Body of pancreas (tissue), 4 donors: ENCODE measurements at places on chromosomes 2 and 18.

DNA sequence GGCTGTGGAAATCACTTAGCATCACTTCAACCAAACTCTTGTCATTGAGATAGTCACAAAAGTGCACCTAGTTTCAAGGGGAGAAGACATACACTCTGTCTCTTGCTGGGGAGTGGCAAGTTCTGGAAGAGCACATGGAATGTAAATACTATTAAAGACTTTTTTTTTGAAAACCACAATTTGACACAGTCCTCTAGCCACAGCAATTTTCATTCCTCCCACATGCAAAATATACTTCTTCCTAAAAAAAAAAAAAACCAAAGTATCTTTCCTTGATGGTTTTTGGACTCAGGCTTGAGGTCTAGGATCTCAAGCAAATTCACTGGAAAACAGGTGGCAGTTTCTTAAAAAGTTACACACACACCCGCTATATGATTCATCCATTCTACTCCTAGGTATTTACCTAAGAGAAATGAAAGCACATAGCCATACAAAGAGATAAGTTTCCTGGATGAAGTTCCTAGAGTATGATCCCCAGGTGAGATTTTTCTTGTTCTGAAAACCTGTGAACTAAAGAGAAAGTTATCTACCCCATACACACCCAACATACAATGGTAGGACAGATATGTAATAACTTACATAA, 295.8 kb downstream of the SP3 start:
- no peak for DNase-seq

- no peak for DNase-seq
Measured at GRCh38 chr2:83058683-83059082, 1400.4 kb downstream of the SUCLG1 start.

GRCh38 chr18:38900445-38900844, 1334.8 kb upstream of the CELF4 start:
- DNase-seq = no peak

DNA sequence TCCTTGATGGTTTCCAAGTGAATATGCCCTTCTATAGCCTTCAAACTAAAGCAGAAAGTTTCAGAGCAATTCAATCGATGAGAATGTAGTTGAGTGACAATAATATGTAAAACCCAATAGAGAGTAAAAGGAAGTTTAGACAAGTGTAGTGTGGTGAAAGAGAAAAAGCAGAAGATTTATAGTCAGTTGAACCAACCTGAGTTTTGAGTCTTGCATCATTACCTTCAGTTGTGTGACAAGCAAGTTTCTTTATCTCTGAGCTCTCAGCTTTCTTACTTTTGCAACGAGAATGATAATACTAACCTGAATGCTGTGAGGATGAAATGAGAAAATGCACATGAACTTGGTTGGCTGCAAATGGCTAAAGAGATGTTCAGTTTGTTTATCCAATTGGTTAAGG, 40.6 kb upstream of the TMEM247 start:
- no peak for DNase-seq
